ENCODE measurements at places on chromosomes 12 and 14.

DNA sequence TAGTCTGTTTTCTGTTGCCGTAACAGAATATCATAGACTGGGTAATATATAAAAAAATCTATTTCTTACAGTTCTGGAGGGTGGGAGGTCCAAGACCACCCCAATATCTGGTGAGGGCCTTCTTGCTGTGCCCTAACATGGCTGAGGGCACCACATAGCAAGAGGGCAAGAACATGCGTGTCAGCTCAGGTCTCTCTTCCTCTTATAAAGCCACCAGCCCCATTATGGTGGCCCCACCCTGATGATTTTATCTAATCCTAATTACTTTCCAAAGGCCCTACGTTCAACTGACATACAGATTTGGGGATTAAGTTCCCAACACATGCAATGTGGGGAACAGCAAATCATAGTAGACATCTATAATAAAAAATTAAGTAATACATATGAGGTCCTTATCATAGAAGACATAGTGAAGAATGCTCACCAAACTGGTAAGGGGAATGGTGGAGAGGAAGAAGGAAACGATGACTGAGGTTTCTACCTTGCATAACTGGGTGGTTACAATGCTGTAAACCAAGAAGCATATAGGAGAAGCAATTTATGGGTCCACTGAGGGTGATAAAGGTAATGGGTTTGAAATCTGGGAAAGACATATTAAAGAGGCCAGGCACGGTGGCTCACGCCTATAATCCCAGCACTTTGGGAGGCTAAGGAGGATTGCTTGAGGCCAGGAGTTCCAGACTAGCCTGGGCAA, 27.0 kb downstream of the BTBD7 start:
- DNase-seq, result no peak

- DNase-seq, result no peak
Measured at GRCh38 chr14:30517737-30518136, 41.2 kb upstream of the G2E3 start.

DNA sequence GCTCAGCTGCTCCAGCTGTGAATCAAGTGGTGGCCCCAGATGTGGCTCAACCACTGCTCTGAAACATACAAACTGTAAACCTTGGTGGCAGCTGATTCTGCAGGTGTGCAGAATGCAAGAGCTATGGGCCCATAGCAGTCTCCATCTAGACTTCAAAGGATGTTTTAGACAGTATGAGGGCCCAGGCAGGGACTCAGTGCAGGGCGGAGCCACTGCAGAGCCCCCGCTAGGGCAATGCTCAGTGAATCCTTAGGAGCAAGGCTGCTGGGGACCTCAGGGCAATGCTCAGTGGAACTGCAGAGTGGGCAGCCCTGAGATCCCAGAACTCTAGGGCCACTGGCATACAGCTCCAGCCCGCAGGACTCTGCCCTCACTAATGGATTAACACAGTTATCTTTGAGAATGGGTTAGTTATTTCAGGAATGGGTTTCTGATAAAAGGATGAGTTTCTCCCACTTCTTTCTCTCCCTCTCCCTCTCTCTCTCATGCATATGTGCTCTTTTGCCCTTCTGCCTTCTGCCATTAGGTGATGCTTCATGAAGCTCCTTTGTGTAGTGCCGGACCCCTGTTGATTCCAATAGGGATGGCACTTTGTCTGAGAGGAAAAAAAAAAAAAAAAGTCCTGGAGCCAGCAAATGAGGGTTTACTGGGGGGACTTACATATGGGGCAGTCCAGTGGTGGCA, 48.4 kb upstream of the JDP2 start:
- no peak for DNase-seq

- DNase-seq, result no peak
Measured at GRCh38 chr14:92470215-92470614, 43.4 kb upstream of the RIN3 start.

DNA sequence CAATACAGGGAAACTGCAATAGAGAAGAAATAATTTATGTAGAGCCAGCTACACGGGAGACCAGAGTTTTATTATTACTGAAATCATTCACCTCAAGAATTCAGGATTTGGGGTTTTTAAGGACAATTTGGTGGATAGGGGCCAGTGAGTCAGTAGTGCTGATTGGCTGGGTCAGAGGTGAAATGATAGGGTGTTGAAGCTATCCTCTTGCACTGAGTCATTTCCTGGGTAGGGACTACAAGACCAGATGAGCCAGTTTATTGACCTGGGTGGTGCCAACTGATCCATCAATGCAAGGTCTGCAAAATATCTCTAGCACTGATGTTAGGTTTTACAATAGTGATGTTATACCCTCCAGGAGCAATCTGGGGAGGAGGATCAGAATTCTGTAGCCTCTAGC, 486.3 kb downstream of the LRIG3 start:
- DNase-seq, result no peak

DNA sequence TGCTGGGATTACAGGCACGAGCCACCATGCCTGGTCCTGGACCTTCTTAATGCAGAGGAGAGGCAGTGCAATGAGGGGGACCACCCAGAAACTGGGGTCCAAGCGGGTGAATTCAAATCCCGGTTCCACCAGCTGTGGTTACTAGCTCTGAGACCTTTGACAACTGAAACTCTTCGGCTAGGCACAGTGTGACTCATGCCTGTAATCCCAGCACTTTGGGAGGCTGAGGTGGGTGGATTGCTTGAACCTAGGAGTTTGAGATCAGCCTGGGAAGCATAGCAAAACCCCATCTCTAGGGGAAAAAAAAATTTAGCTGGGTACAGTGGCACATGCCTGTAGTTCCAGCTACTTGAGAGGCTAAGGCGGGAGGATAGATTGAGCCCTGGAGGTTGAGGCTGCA, 5.0 kb upstream of the CD4 start:
- DNase-seq, result no peak

GRCh38 chr14:91175291-91176201, 61.7 kb downstream of the DGLUCY start:
- no peak for DNase-seq

DNA sequence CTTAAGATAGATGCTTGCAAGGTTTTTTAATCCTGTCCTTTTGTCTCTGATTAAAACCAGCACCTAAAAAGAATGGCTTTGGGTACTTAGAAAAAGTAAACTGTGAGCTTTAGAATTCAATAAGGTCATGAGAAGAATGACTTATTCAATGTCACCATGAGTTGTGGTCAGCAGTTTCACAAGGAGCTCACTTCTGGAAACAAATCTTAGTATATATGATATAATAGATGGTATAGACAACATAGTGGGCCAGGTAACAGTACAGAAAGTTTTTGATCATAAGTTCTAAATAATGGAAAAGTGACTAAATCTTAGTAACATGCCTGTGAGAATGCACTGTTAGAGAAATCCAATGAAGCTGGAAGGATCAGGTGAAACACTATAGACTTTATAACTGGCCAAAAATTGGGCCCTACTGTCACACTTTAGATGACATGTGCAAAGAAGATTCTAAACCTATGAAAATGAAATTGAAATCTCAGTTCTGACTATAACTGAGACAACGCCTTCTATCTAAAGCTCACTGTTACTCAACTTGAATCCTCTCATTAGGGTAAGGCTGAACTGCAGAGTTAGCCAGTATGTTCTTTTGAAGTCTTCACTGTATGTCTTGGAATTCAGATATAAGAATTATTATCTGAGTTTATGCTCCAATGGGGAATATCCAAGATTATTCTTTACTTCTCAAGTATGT, 42.4 kb upstream of the RAD51AP1 start:
- no peak for DNase-seq

GRCh38 chr14:98137131-98138025, 1134.6 kb downstream of the BCL11B start:
- DNase-seq, result no peak

GRCh38 chr14:51395361-51395849, 155.4 kb downstream of the TMX1 start:
- DNase-seq, result no peak

DNA sequence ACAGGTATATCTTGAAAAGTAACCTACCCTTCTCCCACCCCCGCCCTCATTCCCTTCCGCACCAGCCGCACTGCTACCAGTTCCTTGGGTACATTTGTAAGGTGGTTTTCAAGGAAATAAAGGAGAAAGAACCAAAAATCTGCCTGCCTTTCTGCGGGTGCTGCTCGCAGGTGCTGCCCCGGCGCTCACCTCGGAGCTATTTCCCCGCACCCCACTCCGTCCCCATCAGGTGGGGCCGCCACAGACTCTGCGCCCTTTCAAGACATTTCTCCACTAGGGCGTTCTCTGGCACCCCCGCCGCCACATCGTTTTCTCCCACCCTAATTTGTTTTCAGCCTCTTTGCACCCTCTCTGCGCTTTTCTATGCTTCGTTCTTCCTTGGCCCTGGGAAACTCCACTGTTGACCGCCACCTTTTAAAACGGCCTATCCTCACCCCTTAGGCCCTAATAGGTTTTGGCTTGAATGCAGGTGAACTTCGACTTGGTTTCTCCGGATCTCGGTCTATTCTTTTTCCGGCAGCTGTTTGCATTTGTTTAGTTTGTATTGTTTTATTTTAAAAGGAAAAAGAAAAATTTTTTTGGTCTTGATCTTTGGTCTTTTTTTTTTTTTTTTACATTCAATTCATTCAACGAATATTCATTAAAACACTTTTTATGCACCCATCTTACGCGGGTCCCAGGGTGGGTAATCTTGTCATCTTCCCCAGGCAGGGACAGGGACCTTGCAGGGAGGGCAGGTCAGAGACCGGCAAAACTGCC, 3.0 kb downstream of the VSX2 start:
- DNase-seq, result no peak

- DNase-seq, result no peak
Measured at GRCh38 chr12:120116441-120116791, at the start of gene RAB35. Gene RAB35, minus strand, starts transcription at chr12:120116753. Its CDS starts 103 bp downstream, at chr12:120116650.

GRCh38 chr12:19894803-19895202, 455.5 kb downstream of the AEBP2 start:
- no peak for DNase-seq

DNA sequence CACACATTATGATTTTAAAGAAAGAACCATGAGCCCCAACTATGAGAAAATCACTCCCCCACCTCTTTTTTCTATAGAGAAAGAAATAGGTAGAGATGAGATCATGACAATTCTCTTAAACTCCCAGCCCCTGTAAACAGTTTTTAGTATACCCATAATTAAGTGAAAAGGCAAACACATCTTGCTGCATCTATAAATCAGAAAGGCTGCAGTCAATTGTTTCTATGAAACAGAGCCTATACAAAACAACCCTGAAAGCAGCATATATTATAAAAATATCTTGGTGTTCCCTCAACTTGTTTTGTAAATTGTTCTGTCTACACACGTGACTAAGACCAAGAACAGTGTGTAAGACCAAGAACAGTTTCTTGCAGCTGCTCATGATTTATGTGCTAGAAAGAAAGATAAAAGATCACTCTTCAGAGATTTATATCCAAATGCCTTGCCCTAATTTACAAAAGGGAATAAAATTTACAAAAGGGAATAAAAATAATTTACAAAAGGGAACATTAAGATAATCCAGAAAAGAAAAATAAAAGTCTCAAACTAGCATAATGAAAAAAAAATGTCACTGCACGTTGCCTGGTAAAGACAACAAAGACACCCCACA, 4.8 kb downstream of the KITLG start:
- no peak for DNase-seq

- no peak for DNase-seq
Measured at GRCh38 chr12:66683073-66683472, 4.2 kb upstream of the GRIP1 start.

- DNase-seq, result no peak
Measured at GRCh38 chr12:27705263-27705662, 5.4 kb upstream of the MRPS35 start.

DNA sequence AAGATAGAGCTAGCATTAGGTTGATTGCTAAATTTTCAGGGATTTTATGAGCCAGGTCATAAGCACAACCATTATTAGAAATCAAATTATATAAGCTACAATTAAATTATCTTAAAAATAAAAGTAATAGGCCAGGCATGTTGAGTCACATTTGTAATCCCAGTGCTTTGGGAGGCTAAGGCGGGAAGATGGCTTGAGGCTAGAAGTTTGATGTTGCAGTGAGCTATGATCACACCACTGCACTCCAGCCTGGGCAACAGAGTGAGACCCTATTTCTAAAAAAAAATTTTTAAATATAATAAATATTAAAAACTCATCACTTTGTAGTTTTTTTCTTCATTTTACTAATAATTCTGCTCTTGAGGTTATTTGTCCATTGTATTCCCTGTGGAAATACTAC, 1.9 kb upstream of the LIMA1 start:
- DNase-seq, result no peak

DNA sequence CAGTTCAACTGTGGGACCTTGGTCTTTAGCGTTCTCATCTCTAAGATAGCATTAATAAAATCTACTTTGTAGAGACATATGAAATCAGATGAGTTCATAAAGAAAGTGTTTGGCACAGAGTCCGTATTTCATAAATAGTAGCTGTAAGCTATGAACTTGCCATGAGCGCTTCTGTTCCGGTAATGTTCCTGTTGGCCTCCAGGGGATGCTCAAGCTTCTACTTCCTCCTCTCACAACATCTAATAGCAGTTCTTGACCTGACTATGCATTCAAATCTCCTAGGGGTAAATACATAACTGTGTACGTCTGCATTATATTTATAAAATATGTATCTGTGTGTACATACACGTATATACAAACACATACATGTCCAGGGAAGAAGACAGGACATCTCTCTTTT, 288.2 kb upstream of the TMPO start:
- no peak for DNase-seq

- DNase-seq, result no peak
Measured at GRCh38 chr12:103387385-103387784, 108.4 kb downstream of the C12orf42 start.

- DNase-seq, result no peak
Measured at GRCh38 chr12:68352067-68352466, 19.9 kb upstream of the MDM1 start.

GRCh38 chr14:101217080-101217463, 313.6 kb upstream of the RTL1 start:
- DNase-seq, result no peak

DNA sequence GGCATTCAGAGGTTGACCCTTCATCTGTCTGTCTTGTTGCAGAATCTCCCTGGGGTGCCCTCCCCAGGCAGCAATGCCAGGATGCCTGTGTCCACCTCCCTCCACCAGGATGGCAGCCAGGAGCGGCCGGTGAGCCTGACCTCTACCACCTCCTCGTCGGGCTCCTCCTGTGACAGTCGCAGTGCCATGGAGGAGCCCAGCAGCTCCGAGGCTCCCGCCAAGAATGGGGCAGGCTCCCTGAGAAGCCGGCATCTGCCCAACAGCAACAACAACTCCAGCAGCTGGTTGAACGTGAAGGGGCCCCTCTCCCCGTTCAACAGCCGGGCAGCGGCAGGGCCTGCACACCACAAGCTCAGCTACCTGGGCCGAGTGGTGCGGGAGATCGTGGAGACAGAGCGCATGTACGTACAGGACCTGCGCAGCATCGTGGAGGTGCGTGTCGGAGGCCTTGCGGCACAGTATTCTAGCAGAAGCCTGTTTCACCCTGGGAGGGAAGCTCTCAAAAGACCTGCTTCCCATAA, 23.4 kb downstream of the PLEKHG3 start:
- DNase-seq, result peak; percentile 80

DNA sequence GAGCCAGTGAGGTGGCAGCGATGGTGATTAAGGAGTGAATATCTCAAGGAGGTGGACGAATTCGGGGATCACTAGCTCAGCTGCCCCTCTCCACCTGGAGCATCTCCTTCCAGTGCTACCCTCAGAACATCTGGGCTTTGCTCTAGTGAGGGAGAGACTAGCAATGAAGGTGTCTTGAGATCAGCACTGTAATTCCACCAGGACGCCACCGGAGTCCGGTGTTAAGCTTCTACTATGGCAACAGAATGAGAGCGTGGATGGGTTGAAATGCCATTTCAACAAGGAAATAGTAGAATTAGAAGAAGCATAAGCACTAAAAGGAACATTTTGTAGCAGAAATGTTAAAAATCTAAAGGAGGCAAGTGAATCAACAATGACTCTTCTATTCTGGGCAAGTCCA, 61.1 kb downstream of the NTF3 start:
- no peak for DNase-seq

- peak; percentile 46 for DNase-seq
Measured at GRCh38 chr14:105180592-105181548, at the start of gene NUDT14. Gene NUDT14, minus strand, starts transcription at chr14:105181312. Its CDS starts 103 bp downstream, at chr14:105181209.

Measured in tibial artery (tissue), 4 donors.